ENCODE measurements at places on chromosomes 4 and X.

- DNase-seq: no peak
Measured at GRCh38 chrX:73916489-73916888, 353.5 kb downstream of the CHIC1 start.

DNA sequence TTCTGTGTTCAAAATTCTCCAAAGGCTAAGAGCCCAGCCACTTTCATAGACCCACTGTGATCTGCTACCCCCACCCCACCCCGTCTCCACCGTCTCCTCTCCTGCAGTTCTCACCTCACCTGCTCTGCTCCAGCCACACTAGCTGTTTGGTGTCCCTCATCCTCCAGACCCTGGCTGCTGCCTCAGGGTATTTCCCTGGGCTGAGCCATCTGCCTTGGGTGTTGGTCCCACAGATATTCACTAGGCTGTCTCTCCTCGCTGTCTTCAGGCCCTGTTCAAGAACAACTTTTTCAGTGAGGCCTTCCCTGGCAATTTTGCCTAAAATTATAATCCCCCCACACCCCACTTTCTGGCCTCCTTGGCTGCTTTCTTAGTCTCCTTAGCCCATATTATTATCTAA lies 31.8 kb upstream of the DAPP1 start:
- DNase-seq: no peak

- no peak for DNase-seq
Measured at GRCh38 chr4:7999695-8000094, 60.0 kb upstream of the AFAP1 start.

GRCh38 chr4:120004054-120004453 lies 62.6 kb downstream of the MAD2L1 start:
- no peak for DNase-seq

DNA sequence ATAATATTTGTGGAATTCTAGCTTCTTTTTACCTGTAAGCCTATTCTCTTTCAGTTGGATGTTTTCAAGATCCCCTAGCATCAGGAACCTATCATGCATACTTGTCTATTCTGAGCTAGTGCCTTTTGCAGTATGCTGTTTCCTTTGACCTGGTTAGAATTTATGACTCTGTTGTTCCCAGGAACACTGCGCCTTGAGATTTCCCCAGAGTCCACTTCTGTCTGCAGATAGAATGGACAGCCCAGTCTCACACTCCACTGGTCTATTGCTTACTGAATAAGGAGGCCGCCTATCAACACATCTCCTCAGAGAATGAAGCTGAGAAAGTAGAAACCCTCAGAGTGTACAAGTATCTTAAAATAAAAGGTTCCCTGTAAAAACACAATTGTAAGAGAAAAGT lies 465.1 kb upstream of the GALNTL6 start:
- DNase-seq: no peak

GRCh38 chrX:9775930-9776329 lies 10.3 kb upstream of the GPR143 start:
- no peak for DNase-seq

- no peak for DNase-seq
Measured at GRCh38 chr4:62627141-62627540, 1427.0 kb downstream of the ADGRL3 start.

DNA sequence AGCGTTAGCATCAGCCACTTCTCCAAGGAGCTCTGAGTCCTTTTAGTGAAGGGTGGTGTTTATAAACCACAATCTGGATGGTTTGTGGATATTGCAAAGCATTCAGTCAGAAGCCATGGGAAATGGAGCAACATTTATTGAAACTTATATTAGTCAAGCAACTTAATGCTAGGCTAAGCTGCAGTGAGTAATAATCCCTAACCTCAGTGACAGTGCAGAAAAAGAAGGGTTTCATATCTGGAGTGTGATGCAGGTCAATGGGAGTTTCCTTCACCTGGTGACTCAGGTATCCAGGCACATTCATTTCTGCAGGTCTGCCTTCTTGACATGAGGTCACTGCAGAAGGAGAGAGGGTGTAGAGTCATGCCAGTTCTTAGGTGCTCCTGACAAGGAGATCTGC lies 10.4 kb upstream of the DRD5 start:
- DNase-seq: no peak

GRCh38 chr4:113293674-113294073 lies 244.2 kb downstream of the ANK2 start:
- DNase-seq: no peak

DNA sequence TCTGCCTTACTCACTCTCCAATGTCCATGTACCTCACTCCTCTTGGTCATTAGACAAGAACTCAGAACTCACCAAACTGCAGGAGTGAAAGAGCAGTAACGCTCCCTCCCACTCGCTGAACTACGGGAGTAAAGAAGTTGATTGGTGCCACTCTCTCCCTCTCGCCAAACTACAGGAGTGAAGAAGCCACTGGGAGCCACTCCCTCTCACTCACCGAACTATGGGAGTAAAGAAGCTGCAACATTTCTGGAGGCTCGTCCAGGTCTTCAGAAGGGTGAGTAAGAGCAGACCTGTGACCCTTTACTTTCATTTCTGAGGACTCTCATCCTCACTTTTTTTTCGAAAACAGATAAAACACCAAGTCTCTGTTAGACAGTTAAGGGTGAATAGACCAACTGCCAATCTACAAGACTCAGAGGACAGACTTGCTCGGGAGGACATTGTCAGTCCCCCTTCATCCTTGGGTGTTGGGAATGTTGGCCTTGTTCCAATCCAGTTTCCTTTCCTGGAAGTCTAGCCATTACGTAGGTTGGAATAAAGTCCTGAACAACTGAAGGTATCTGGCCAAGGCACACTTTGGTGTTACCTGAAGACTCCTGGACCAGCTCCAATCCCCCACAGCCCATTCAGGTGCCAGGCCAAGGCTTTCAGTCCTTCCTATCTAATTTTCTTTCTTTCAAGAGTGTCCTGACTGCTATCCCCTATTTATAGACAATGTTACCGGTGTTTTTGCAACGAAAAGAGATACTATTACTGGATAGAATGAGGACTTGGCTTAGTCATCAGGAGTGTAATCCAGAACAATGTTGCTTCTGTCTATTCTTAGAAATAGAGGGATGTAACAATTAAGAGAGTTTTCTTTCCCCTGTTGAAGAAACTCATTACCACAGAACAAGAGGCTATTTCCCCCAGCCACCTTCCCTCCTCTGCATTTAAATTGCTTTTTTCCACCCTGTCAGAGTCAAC lies 11.0 kb upstream of the COL25A1 start:
- DNase-seq: no peak

DNA sequence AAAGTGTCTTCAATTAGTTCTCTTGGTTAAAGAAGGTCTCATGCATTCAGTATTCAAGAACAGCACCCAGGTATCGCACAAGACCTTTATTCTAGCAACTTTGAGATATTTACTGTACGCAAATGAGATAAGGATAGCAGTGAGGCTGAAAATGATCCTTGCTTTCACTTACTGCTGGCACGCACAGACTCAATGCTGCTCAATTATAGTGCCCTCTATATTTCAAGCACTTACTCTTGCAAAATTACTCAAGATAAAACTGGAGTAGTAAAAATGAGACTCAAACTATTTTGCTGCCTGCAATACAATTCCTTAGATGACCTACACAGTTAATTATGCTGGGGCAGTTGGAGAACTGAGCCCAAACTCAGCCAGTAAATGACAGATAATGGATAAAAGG lies 60.9 kb downstream of the ADGRA3 start:
- DNase-seq: no peak

GRCh38 chrX:40952855-40953254 lies 132.4 kb upstream of the USP9X start:
- DNase-seq: no peak

DNA sequence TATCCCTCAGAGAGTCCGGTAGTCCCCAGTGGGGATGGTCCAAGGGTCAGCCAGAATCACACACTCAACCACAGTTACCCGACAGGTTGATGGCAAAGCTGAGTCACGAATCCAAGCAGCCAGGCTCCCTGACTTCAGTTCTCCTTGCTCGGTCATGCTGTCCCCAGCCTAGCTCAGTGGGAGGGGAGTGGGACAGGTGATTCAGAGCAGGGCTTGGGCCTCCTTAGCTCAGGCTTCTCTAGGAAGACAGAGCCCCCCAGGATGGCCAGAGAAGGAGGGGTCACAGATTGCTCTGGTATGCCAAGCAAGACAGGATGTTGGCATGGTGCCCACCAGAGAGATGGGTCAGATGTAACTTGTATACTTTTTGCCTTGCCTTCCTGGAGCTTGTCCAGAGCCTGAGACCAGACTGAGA lies 66.5 kb downstream of the EFNB1 start:
- peak; percentile 75 for DNase-seq

DNA sequence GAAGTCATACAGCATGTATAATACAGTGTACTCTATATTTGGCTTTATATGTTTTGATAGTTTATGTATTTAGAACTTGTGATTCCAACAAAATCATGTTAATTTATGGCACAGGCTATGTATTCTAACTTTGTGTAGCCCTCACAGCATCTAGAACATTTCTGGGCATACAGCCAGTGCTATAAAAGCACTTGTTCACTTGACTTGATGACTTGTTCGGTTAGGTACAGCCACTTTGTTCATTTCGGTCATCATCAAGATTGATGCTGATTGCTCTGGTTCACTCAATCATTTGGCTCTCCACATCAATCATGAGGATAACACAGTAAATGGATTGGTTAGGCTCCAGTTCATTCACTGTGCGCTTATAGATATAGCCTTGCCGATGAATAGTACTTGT lies 97.6 kb upstream of the IRS4 start:
- no peak for DNase-seq

DNA sequence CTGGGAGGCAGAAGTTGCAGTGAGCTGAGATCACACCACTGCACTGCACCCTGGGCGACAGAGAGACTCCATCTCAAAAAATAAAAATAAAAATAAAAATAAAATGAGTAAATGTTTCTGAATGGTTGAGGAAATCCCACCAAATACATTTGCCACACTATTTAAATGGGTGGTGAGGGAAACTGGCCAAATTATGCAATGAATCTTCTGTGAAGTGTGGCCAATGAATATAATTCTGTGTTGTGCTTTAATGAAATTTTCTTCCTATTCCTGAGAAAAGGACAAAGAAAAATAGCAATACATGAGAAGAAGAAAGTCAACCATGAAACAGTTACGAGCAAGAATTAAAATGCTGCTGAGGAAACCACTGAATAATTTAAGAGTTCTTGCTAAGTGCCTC lies 69.9 kb downstream of the CAMK2D start:
- DNase-seq: no peak

GRCh38 chrX:148878371-148878770 lies 378.0 kb downstream of the AFF2 start:
- DNase-seq: no peak

- DNase-seq: peak; percentile 22
Measured at GRCh38 chr4:1368421-1369090, 21.5 kb downstream of the UVSSA start.

Data from left colon (tissue), 2 donors.